ENCODE measurements at places on chromosomes 4 and X. TPM values are rescaled to one million over a fixed set of nuclear protein-coding genes. Genes with fewer than 3 reads are reported as not detected.

GRCh38 chr4:109462802-109463201, 29.2 kb downstream of the SEC24B start:
- no peak for DNase-seq
- H3K27me3 ChIP-seq = no peaks in the 10 kb centered on the region
- H3K36me3 ChIP-seq = peaks cover 6% of the 10 kb centered on the region
- no peak overlapping the region for H3K27ac ChIP-seq
- H3K4me3 ChIP-seq = no peak overlapping the region

DNA sequence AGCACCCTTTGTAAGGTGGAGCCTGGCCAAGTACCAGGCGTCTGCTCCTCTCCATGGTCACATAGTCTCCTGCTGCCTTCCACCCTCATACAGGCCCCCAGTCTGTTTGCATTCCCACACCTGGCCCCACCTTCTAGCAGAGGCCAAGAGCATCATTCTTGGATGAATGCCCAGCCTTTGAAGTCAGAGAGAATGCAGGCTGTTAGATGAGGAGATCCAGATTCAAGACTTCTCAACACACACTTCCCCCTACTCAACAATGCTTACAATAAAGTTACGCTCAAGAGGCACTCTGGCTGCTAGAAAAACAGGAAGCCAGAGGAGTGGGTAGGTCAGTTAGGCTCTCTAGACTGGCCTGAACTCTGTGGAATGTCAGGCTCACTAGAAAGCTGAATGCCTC, 43.3 kb downstream of the SHROOM4 start:
- peak; percentile 37 for DNase-seq
- no peaks in the 10 kb centered on the region for H3K4me1 ChIP-seq
- H3K27me3 ChIP-seq = no peaks in the 10 kb centered on the region
- no peaks in the 10 kb centered on the region for H3K36me3 ChIP-seq
- H3K27ac ChIP-seq = no peak overlapping the region
- no peak overlapping the region for H3K4me3 ChIP-seq

DNA sequence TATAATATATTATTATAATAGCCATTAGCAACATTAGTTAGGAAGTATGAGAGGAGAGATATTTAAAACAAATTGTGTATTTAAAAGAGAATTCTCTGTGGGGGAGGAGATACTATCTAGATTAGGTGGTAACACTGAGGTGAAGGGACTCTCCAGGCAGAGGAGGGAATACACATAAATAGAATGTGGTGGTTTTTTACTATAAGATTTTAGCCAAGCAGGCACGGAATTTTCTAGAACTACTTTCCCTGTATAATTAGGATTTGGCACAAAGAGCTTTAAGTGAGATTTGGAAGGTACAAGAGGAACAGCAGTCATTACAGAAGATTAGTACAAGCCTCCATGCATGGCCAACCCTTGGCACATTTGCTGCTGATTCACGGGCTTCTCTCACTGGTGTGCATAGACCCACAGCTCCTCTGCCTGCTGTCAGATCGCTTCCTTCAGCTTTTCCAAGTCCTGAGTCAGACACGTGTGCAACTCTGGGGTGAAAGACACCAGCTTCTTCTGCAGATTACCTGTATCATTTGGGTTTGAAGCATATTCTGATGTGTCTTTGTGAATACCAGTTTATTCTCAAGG, 685.5 kb downstream of the KCTD8 start:
- H3K27ac ChIP-seq = no peak overlapping the region
- H3K36me3 ChIP-seq = no peaks in the 10 kb centered on the region
- DNase-seq = no peak
- H3K4me3 ChIP-seq = no peak overlapping the region
- no peaks in the 10 kb centered on the region for H3K27me3 ChIP-seq
- H3K4me1 ChIP-seq = no peaks in the 10 kb centered on the region

- no peak for DNase-seq
- no peak overlapping the region for H3K27ac ChIP-seq
- H3K27me3 ChIP-seq = no peaks in the 10 kb centered on the region
- no peaks in the 10 kb centered on the region for H3K4me1 ChIP-seq
- peaks cover 36% of the 10 kb centered on the region for H3K36me3 ChIP-seq
These were observed 38.7 kb upstream of the CPLX1 start for GRCh38 chr4:864456-865120.

- H3K36me3 ChIP-seq = no peaks in the 10 kb centered on the region
- no peaks in the 10 kb centered on the region for H3K27me3 ChIP-seq
- no peak overlapping the region for H3K4me3 ChIP-seq
- H3K27ac ChIP-seq = peak overlapping the region; percentile 53
- no peak for DNase-seq
These were observed 64.0 kb upstream of the WDR1 start for GRCh38 chr4:10180603-10180926.

GRCh38 chr4:186934841-186935443, 211.3 kb upstream of the FAT1 start:
- H3K27ac ChIP-seq = no peak overlapping the region
- H3K36me3 ChIP-seq = no peaks in the 10 kb centered on the region
- no peaks in the 10 kb centered on the region for H3K27me3 ChIP-seq
- peaks cover 19% of the 10 kb centered on the region for H3K4me1 ChIP-seq
- DNase-seq = no peak

GRCh38 chrX:1592470-1593142, 1.2 kb downstream of the AKAP17A start:
- peak overlapping the region; percentile 75 for H3K4me3 ChIP-seq
- DNase-seq = peak; percentile 22
- H3K4me1 ChIP-seq = no peaks in the 10 kb centered on the region
- H3K36me3 ChIP-seq = peaks cover 23% of the 10 kb centered on the region

RAI2 gene
- 1.3 TPM for total RNA-seq

RBMXL3 gene
- total RNA-seq = not detected

PGAM4 gene
- total RNA-seq = not detected

LNX1 gene
- 0.51 TPM for total RNA-seq

TRIM75 gene
- not detected for total RNA-seq

CHRDL1 gene
- 9.0 TPM for total RNA-seq

ADH1A gene
- not detected for total RNA-seq

LEF1 gene
- 1.8 TPM for total RNA-seq
